ENCODE measurements at places on chromosomes 2 and 18. TPM values are rescaled to one million over a fixed set of nuclear protein-coding genes. Genes with fewer than 3 reads are reported as not detected.

DNA sequence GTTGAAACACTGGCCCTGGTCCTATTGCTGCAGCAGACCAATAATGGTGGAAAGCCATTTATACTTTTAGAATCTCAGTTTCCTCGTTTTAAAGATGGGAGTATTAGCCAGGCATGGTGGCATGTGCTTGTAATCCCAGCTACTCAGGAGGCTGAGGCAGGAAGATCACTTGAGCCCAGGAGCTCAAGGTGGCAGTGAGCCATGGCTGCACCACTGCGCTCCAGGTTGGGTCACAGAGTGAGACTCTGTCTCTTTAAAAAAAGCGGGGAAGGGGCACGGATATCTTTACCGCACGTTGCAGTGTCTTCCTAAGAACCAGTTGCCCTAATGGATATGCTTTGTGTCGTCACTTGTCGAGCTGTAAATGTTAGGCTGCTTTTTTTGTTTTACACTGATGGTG, 8.3 kb downstream of the MTCL1 start:
- DNase-seq, result no peak

DNA sequence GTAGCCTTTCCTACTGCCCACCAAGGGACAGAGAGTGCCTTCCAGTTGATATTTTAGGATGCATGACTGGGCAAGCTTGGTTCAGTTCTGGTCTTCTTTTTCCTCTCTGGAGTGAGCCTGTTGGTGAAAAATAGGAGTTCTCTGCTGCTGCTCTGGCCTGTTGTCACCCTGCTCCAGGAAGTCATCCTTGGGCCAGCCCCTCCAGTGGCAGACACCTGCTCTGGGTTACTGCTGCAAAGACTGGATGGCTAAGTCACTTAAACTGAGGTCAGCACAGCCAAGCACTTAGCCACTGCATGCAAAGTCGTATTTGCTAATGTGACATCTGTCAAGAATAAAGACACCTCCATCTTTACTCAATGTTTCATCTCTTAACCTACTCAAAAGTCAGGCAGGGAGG, 219.6 kb upstream of the ID2 start:
- DNase-seq, result no peak

DNA sequence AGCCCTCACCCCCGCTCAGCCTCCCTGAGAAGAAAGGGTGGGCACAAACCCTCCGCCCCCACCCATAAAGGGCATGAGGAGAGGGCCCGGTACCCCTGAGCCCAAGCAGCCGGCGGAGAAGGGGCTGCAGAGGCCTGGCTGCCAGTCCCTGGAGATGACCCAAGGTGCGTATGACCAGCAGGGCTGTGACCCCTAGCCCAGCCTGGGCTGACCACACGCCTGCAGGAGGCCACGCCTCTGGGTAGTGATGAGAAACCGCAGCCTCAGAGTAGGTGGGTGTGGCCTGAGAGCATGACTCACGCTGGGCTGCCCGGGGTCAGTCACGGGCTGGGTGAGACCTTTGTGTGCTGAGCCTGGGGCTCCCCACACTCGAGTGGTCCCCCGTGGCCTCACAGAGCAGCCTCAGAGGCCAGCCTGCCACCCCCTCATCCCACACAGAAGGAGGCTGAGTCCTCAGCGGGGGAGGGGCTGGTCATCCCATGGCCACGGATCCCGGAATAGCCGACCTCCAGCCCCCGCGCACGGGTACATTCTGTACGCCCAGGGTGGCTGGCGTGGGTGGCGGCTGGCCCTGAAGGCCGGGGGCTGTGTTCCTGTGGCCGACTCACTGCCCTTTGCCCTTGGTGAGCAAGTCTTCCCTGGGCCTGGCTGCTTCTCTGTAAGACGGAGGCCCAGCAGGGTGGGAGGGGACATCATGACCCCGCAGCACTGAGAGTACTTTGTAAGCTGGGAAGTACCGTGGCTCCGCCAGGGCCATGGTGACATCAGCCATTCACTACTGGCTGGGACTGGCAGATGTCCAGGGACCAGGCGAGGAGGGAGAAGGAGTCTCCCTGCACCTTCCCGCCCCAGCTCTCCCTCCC, 110.8 kb upstream of the OTOS start:
- DNase-seq, result peak; percentile 99

- DNase-seq, result no peak
Observed at GRCh38 chr18:11809895-11810294, 41.3 kb upstream of the CHMP1B start.

DNA sequence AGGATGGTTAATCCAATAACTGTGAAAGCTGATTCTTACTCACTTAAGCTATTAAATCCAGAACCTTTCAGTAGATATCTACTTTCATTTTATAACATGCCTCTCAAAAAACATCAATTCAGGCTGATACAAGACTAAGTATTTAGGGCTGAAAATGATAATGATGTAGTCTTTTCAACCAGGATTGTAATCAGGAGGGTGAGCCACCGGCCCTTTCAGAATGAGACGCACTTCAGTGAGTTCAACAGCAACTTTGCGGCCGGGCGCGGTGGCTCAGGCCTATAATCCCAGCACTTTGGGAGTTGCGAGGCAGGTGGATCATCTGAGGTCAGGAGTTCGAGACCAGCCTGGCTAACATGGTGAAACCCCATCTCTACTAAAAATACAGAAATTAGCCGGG, 30.4 kb downstream of the RBMS1 start:
- DNase-seq, result no peak

- no peak for DNase-seq
Observed at GRCh38 chr2:239864247-239865058, 160.7 kb downstream of the NDUFA10 start.

DNA sequence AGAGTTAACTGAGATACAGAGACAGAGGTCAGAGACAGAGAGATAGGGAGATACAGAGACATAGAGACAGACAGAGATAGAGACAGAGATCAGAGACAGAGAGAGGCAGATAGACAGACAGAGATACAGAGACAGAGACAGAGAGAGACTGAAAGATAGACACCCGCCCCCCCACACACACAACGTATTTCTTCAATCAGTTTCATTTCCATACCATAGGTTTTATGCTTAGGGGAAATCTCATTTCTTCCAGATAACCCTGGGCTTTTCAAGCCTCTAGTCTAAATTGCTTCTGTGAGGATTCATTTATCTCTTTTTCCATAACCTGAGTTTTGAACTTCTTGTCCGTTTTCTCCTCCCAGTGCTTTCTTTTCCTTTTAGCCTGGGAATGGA, 94.6 kb downstream of the CD8B2 start:
- DNase-seq, result no peak

- no peak for DNase-seq
Observed at GRCh38 chr2:138390316-138390945, 111.1 kb upstream of the SPOPL start.

DNA sequence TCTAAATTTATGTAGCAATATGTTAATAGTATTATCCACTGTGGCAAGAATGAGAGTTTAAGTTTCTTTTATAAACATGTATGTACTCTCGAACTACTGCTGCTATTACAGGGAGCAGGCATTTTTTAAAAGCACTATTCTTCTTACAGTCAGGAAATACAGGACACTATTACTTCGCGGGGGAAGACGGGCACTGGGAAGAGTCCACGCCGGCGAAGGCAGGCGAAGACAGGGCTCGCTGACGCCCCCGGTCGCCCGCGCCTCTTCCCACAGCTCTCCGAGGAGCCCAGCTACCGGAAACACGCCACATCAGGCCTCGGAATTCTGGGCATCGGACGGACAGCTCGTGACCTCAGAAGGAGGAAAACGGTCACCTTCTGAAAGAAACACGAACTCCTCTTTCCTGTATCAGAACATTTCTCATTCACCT, 90.2 kb downstream of the FAM161A start:
- peak; percentile 88 for DNase-seq

DNA sequence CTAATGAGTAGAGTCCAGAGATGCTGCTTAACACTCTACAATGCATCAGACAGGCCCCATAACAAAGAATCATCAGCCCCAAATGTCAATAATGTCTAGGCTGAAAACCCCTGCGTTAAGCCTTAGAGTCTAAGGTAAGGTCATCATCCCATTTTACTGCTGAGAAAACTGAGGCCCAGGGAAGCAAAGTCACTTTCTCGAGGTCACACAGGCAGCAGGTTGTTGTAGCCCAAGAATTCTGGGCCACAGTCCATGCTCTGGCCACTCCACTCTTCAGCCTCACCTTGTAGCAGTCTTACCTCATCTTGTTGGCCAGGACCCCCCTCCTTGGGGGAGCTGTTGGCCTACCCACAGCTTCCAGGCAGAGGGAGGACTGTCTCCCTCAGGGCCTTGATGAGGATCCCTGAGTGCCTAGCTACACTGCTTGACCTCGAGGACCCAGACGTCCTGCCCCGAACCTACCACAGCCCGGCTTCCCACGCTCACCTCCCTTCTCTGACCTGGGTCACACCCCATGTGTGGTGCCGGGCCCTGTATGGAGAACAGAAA, 54.4 kb downstream of the SMAD7 start:
- peak; percentile 48 for DNase-seq

GRCh38 chr2:232697807-232698110, 628 bp downstream of the GIGYF2 start:
- DNase-seq, result no peak

GRCh38 chr18:46262856-46263255, 158.7 kb downstream of the HAUS1 start:
- no peak for DNase-seq

- DNase-seq, result no peak
Observed at GRCh38 chr18:28789502-28789901, 612.6 kb upstream of the CDH2 start.

GRCh38 chr2:29175338-29175737, 60.1 kb downstream of the CLIP4 start:
- no peak for DNase-seq

- DNase-seq, result no peak
Observed at GRCh38 chr2:207930747-207931146, 94.6 kb downstream of the PLEKHM3 start.

- DNase-seq, result no peak
Observed at GRCh38 chr2:9738535-9739496, 104.5 kb upstream of the TAF1B start.

GRCh38 chr2:118658596-118659198, 188.8 kb downstream of the EN1 start:
- no peak for DNase-seq

DNA sequence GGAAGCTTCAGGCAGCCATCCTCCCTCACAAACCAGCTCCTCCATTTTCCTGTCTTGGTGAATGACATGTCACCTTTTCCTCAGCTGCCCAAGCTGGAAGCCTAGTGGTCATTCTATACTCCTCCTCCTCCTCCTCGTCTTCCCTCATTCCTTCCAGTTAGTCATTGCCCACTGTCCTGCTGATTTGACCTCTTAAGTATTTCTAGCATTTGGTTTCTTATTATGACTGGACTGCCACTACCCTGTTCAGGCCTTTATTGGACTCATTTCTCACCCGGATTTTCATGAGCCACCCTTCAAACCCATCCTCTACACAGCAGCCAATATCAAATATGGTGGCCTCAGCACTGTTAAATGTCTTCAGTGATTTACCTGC, 21.9 kb upstream of the MGAT5 start:
- peak; percentile 51 for DNase-seq

DNA sequence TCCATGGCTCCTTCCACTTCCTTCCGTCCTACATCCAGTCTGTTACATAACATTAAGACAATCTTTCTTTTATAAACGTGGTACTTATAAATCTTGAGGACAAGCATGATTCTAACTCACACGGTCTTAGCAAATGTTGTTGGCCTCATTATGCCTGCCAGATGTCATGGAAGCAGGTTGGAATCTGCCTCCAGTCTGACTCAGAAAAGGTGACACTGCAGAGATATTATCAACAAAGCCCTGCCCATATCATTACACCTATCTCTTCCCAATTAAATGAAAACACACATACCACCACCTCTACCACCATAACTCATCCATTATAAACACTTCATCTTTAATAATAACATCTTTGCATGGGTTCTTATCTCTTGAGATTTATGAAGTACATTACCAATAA, 334.7 kb upstream of the CHAC2 start:
- DNase-seq, result no peak

The IRS1 gene
- total RNA-seq, result 24.5 TPM

The DSG2 gene
- total RNA-seq, result 21.2 TPM

The MCFD2 gene
- total RNA-seq, result 136 TPM

The ECEL1 gene
- not detected for total RNA-seq

The OSR1 gene
- total RNA-seq, result 15.2 TPM

The STPG4 gene
- total RNA-seq, result 0.72 TPM

The HOXD13 gene
- not detected for total RNA-seq

The CFAP65 gene
- not detected for total RNA-seq

The CYP27C1 gene
- 2.4 TPM for total RNA-seq

The TTC27 gene
- 25.3 TPM for total RNA-seq

The SKA1 gene
- 2.9 TPM for total RNA-seq

The COL4A4 gene
- 0.36 TPM for total RNA-seq

Data from osteoblast (primary cell).